ENCODE measurements at places on chromosomes 5 and 9. TPM values are rescaled to one million over a fixed set of nuclear protein-coding genes. Genes with fewer than 3 reads are reported as not detected.

GRCh38 chr9:131657940-131658339 lies 81.9 kb downstream of the RAPGEF1 start:
- no peak for DNase-seq

- DNase-seq: no peak
Observed at GRCh38 chr5:10161778-10162177, 87.9 kb downstream of the ATPSCKMT start.

GRCh38 chr9:132127888-132128534 lies 33.8 kb upstream of the NTNG2 start:
- DNase-seq: no peak

Gene EGFL7
- total RNA-seq: 29.0 TPM

DNA sequence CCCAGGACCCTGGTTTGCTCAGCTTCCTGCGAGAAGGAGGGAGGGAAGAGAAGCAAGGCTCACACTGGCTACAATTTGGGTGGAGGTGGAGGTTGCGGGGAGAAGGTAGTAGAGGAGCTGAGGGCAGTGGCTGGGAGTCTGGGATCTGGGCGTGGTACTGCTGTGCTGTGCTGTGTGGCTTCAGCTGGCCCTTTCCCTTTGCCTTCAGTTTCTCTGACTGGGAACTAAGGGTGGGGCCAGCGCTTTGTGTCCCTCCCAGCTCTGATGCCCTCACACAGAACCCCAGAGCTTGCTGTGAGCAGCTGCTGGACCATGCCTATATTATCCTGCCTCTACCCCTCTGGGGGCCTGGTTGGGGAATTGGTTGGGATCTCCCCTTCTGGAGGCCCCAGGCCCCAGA lies 60.9 kb downstream of the RGS3 start:
- no peak for DNase-seq

DNA sequence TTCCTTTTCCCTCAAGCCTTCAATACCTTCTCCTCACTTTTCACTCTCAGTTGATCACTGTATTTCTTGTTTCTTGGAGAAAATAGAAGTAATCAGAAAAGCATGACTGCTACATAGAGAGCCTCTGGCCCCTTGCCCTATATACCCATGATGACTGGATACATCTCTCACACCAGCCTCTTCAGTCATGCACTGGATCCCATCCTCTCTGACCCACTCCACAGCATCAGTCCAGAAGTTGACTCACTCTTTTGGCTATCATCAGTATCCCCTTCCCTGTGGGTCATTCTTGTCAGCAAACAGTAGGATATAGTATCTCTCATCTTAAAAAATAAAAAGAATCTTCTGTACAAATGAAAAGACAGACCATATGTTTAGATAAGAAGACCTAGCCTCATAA lies 32.9 kb downstream of the PTCD2 start:
- no peak for DNase-seq

Gene RNF183
- 0.20 TPM for total RNA-seq

DNA sequence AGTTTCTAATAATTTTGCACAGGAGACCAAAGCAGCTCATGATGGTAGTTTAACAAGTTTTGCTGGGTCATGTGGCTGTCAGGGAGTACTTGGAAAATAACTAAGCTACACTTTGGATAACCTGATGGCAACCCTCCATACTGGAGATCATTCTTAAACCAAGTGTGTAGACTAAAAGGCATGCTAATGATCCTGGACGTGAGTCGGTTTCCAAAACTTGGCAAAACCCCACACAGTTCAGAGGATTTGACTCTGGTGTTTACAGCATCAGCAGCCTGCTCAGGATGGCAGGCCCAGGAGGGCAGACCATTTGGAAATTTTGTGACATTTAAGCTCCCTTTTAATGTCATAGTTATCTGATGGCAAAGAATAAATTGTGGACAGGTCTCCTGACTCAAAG lies 196.5 kb upstream of the EFNA5 start:
- no peak for DNase-seq

GRCh38 chr5:149636861-149637246 lies 55.6 kb downstream of the ARHGEF37 start:
- DNase-seq: peak; percentile 32

Gene PCDHGB3
- total RNA-seq: 4.3 TPM

DNA sequence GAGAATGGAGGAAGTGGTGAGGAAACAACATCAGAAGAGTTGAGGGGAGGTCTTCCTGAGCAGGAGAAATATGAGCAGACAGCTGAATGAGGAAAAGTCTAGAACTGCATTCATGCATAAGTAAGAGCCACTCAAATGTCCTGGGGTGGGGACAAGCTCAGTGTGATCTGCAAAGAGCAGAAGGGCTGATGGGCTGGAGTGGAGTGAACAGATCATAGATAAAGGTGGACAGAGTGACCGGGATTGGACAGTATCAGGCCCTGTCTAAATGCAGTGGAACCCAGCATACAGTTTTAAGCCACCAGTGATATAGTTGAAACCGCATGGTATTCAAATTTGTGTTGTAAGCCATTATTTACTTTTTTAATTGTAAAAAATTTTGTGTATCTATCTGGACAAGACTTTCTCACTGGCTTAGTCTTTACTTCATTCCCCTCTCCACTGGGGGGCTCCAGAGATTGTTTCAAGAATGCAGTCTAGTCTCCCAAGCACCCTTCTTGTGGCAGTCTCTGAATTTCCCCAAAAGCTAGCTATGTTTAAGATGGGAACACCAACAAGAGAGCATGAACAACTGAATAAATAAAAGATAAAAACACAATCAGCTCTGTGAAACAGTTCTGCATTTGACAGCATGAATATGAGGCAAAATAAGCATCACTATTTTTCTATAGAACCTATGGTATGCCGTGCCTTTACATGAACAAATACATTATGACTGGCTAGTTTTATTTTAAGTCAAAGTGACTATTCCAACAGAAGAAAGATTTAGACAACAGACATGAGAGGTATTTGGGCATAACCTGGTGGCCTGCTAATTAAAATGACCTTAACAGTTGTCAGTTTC lies 10.7 kb upstream of the STK32A start:
- no peak for DNase-seq

DNA sequence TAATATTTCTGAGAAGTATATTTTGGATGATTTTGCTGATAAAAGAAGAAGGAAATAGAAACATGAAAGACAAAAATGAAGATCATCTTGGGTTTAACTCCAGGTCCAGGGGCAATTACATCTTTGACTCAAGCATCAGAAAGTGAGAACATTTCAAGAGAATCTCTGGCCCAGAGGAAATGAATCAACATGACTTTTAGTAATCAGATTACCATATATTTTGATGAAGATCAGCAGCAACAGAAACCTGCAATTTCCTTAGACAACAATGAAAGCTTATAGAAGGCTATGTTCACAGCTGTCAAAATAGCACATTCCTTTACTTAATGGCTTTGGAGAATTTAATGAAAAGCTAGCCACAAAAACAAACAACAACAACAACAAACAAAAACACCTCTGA lies 638.1 kb downstream of the EFNA5 start:
- DNase-seq: no peak

DNA sequence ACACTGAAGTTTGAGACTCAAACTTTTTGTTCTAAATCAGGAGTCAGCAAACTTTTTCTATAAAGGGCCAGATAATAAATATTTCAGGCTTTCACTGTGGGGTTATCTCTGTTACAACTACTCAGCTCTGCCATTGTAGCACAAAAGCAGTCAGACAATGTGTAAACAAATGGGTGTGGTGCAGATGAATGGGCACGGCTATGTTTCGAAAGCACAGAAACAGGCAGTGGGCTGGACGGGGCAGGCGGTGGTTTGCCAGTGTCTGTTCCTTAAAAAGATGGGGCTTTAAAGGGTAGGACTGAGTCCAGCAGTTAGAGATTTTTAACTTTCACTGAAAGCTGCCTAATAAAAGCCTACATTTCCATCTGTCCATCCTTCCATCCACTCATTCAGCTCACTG lies 48.9 kb downstream of the PFDN1 start:
- DNase-seq: no peak

DNA sequence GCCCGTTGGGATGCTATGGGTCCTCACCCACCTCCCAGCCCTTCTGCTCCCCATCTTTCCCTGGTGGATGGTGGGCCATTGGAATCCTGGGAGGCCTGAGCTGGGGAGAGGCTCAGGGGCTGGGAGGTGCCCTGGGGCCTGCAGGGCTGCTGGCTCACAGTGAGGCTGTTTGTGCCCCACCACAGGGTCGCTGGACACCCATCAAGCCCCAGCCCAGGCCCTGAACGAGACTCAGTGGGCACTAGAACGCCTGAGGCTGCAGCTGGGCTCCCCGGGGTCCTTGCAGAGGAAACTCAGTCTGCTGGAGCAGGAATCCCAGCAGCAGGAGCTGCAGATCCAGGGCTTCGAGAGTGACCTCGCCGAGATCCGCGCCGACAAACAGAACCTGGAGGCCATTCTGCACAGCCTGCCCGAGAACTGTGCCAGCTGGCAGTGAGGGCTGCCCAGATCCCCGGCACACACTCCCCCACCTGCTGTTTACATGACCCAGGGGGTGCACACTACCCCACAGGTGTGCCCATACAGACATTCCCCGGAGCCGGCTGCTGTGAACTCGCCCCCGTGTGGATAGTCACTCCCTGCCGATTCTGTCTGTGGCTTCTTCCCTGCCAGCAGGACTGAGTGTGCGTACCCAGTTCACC lies 4.9 kb upstream of the AIF1L start:
- DNase-seq: no peak

DNA sequence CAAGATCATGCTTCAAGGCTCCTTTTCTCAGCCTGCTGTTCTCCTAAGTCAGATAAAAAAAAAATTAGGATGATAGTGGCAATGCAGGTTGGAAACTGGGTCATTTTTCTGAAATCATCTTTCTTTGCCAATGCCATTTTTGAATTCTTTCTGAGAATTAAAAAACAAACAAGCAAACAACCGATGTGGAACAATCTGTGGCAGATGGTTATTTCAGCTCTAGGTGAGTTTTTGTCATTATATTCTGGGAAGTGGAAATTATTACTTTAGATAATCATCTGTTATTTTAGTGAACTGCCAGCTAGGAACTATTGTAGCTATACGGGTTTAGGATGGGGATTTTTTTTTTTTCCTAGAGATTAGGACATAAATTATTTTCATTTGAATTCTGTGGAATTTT lies 129.7 kb downstream of the NTRK2 start:
- DNase-seq: no peak

Gene PCDHA7
- 0.30 TPM for total RNA-seq

DNA sequence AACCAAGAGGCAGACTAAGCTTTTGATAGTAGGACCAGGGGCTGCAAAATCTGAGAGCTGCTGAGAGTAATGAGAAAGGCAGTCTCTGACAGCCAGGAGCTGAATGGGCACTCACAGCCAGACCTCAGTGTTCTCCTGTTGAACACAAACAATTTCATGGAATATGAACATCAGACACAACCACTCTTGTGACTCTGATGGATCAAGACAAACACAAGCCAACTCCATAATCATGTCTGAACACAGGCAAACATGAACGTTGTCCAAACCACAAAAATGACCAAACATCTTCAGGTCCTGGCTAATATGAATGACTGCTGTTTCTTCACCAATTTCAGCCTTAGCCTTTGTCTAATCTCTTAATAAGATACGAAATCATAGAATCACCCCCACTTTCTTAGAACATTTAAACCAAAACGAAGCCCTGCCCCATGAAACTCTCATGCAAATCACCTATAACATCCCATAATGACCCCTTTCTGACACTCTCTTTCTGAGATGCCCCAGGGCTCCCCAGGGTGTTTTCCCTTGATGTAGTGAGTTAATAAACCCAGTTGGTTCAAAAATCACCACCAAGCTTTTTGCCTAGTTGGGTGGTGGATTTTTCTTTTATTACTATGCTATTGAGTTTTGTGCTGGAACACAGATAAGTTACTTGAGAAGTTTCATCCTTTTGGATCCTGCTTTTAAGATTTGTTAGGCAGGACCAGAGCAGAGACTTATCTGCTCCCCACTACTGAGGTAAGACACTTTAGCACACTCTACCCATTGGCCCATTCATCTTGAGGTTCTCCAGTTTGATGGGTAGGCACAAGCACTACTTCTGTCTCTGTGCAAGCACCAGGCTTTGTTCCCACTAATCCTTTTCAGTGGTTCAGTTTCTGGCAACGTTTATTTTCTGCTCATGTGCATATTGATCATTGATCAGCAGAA lies 5.9 kb upstream of the ERAP2 start:
- DNase-seq: no peak

Gene NUDCD2
- total RNA-seq: 8.2 TPM

Gene OTULINL
- total RNA-seq: 7.5 TPM

DNA sequence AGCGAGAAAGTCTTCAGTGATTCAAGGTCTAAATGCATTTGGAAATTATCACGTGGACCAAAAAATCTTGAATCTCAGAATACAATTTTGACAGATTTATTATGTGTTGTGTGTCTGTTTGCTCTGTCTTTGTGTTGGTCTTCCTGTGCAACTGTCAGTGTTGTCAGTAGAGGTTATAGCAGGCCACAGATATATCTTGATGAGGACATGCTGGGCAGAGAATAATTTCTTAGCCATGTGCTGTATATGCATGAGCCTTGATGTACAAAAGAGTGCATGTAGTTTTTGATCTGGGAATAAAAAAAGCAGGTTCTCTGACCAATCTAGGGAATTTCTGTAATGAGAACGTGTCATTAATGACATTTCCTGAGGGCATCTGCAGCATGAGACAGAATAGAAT lies 57.6 kb downstream of the ZSWIM6 start:
- DNase-seq: no peak

DNA sequence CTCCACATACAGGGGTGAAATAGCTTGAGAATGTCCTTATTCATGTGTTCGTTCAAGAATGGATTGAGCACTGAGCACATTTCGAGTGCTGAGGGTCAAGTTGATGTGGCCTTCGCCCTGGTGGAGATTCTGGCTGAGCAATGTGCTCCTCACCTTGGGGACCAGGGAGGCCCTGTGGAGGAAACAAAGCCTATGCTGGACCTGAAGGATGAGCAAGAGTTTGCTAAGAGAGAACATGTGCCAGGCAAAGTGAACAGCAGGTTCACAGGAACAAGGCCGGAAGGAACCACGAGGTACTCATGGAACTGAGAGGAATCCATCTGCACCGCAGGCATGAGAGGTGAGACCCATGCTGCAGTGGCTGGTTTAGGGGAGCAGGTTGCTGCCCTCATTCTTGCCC lies 102.4 kb downstream of the PSD2 start:
- DNase-seq: no peak

Gene MBLAC2
- total RNA-seq: 6.7 TPM

Gene NUTM2F
- not detected for total RNA-seq

- DNase-seq: peak; percentile 3
Observed at GRCh38 chr5:50856401-50857119, 190.1 kb downstream of the PARP8 start.

Gene PTGS1
- total RNA-seq: 4.7 TPM

- DNase-seq: no peak
Observed at GRCh38 chr5:41834506-41834905, 35.7 kb downstream of the OXCT1 start.

Gene FAM153A
- 0.20 TPM for total RNA-seq

Gene FGF1
- total RNA-seq: 2.4 TPM

GRCh38 chr9:129551393-129551973 lies 69.4 kb downstream of the C9orf50 start:
- no peak for DNase-seq
